Islet precursor cell (in vitro differentiated cells): ENCODE measurements at places on chromosomes 3 and 15.

- DNase-seq: no peak
Observed at GRCh38 chr3:157275832-157276231, 115.9 kb upstream of the CCNL1 start.

DNA sequence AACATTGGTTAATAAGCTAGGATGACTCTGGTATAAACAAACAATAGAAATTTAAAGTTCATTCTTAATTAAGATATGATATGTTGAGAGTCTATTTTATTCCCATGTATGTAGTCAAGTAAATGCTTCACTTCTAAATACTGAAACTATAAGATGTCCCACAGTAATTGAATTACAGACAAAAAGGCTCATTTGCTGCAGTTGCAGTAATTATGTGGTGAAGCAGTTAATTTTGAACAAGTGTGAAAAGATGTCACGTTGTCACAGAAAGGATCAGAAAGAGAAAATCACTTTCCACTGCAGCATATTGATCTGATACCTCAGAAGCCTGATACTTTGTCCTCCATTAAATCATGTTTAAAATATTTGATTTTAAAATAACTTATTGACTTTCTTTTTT, 159.8 kb downstream of the BBX start:
- no peak for DNase-seq

DNA sequence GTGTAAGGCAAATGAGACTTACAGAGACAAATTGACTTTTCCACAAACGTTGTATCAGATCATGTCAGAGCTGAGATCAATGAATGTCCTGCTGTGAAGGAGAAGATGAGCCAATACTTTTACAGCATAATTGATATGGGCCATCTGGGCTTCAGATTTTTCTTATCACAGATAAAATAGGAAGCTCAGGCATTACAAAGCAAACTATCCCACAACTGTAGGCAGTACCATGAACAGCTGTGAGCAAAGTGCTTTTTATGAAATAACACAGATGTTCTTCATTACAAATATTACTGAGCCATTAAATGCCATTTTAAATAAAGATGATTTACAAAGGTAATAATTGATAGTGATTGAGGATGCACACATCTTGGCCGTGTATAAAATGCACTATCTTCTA, 852.3 kb downstream of the OTOL1 start:
- DNase-seq: no peak

DNA sequence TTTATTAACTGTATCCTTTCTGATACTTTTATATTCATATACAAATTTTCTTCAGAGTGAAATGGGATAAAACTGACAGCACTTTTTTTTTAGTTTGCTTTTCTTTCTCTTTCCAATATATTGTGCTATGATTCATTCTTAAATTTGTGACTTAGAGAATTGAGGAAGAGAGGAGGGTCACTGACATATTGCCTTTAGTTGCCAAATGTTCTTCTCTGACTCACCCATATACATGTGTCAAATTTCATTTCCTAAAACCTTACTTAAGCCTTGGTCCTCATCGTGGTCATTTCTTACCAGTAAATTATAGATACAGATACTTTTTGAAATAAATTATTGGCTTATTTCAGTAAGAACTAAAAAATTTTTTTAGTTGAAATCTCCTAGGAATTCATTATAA, 53.9 kb downstream of the CLASP2 start:
- DNase-seq: no peak

DNA sequence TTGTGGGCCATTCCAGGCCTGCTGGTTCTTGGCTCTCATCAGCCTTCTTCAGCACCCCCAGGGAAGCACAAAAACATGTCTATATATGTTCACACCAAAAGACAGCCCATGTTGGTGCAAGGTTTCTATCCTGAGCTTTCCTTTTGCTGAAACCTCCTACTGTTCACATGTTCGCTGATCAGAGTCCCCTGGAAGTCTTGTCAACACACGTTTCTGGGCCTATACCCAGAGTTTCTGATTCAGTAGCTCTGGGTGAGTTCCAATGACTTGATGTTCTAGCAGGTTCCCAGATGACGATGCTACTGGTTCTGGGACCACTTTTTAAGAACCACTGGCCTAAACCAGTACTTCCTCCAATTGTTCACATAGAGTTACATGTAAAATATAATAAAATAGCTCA, 46.0 kb downstream of the SUCNR1 start:
- DNase-seq: no peak

- peak; percentile 85 for DNase-seq
Observed at GRCh38 chr3:50320853-50321335, 1.7 kb downstream of the HYAL2 start.
